HT-29 (cell line): ENCODE measurements at places on chromosomes 6 and 20.

DNA sequence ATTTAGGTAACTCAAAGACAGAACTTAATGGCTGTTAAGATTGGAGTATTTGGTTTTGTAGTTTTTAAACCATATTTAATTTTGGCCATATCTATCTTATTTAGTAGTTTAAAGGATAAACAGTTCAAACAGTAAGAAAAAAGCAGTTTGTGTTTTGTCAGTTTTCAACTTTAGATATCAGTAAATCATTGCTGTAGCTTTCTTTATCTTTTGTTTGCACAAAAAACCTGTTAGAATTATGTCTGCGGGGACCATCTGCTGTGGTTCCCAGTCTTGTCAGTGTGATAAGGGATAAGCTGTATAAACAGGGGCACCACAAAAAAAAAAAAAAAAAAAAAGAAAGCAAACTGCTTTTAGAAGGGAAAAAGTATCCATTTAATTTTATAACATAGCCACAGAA lies 40.9 kb downstream of the CDKAL1 start:
- DNase-seq: no peak

DNA sequence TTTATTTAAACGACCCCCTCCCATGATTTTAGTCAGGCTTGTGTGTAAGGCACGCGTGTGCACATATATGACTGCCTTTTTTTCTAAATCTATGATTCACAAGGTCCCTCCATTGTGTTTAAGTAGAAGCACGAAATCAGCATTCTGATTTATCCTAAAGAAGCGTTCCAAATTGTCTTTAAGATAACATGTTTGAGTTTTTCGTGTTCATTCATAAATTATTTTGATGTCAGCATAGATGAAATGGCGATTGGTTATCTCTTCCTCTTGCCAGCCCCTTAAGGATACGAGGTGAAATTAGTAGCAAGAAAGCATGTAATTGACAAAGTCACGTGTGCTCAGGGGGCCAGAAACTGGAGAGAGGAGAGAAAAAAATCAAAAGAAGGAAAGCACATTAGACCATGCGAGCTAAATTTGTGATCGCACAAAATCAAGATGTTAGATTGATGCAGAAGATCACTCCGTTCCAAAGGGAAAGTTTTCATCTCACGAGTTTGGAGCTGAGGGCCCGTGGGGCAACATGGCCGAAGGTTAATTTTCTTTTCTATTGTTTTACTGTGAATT lies at the start of gene LIN28B:
LIN28B (plus strand) TSS at position 377 of the 564 bp plus-strand sequence; CDS start at position 521, 144 bp downstream.
- no peak for DNase-seq

DNA sequence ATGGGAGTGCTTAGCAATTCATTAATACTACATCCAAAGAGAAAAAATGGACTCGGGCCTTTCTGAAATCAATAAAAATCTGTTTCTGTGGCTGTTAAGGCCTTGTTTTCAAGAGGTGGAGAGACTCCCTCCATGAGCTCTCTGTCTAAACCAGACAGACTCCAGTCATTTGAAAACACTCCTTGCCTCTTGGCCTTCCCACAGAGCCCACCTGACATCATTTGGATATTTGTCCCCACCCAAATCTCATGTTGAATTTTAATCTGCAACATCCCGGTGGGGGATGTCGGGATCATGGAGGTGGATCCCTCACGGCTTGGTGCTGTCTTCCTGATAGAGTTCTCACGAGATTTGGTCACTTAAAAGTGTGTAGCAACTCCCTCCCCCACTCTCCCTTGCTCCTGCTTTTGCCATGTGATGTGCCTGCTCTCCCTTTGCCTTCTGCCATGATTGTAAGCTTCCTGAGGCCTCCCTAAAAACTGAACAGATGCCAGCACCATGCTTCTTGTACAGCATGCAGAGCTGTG lies 226.3 kb downstream of the TBXT start:
- no peak for DNase-seq

DNA sequence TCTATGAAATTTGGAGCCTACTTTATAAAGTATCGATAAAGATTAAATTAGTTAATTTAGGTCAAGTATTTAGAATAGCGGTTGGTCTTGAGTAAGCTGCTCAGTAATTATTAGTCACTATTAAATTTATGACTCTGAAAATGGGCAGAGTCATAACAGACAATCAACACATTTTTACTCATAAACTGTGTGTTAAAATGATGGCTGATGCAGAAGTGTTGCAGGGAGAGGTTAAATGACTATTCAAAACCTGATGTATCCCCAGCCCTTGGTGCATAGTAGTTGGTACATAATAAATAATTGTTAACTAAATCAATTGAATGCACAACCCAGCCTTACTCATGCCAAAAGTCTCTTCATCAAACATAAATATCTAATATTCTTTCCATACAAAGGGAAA lies 30.6 kb downstream of the HIVEP2 start:
- no peak for DNase-seq
